Stimulated activated CD4-positive, alpha-beta T cell treated with anti-CD3 and anti-CD28 coated beads, Interleukin-4, amount 100 ng/mL, for 48 hours (primary cell): ENCODE measurements at places on chromosomes 4 and X.
A peak's percentile ranks its signal among the peaks of the same experiment; 100 is the strongest.

- no peak for DNase-seq
Measured at GRCh38 chrX:3124031-3124430, 82.8 kb downstream of the ARSF start.

DNA sequence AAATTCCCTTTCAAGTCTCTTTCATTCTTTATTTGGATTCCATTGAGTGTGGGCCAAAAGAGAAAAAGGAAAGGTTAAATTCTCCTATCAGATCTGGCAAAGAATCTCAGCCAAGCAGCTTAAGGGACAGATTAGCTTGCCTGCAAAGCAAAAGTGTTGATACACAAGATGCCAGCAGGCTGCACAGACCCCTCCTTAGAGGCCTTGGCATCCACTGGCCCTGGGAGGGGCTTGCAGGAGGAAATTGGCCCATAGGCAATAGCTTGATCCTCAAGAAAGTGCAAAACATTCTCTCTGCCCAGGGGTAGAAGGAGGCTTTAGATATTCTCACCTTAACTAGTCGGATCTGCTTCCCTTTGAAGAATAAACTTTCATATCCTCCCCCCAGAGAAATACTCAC, 300.4 kb upstream of the CPEB2 start:
- DNase-seq = no peak

DNA sequence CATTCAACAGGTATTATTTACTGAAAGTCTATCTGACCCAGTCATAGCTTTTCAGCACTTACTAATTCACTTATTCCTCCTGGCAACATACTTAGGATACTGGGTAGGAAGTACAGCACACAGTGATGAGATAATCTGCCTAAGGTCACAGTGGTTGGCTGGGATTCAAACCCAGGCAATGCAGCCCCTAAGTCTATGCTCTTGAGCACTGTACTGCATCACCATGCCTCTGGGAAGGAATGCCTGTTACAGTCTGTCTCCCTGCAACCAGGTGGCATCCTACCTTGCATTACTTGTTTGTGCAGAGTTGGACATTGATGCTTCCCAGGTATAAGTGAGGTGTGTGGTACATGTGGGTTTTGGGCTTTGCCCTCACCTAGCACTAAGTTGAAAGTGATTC, 21.5 kb upstream of the LRAT start:
- DNase-seq = no peak

GRCh38 chr4:176323511-176324160, 3.9 kb downstream of the SPCS3 start:
- no peak for DNase-seq

GRCh38 chr4:82373486-82373815, 340 bp downstream of the HNRNPD start:
- DNase-seq = peak; percentile 50

DNA sequence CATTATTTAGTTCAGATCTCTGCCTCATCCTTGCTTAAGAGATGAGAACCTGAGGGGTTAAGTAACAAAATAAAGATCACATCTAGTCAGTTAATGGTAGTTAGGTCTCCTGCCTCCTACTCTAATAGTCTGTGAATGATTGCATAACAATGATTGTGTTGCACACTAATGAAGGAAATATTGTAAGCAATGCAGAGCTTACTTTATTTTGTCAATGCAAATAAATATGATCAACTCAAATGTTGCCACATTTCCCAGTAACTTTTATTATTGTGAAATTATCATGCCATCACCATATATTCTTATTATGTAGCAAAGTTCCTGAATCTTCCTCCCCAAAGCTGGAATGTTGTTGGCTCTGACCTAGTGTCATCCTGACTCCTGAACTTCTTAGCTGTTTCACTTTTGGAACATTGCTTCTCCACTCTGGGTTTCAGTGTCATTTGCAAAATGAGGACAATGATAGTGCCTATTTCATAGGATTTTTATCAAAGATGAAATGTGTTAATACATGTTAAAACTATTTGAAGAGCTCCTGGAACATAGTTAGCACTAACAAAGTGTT, 17.0 kb upstream of the GABRA4 start:
- no peak for DNase-seq

GRCh38 chr4:149409555-149409962, 406.1 kb downstream of the IQCM start:
- no peak for DNase-seq

DNA sequence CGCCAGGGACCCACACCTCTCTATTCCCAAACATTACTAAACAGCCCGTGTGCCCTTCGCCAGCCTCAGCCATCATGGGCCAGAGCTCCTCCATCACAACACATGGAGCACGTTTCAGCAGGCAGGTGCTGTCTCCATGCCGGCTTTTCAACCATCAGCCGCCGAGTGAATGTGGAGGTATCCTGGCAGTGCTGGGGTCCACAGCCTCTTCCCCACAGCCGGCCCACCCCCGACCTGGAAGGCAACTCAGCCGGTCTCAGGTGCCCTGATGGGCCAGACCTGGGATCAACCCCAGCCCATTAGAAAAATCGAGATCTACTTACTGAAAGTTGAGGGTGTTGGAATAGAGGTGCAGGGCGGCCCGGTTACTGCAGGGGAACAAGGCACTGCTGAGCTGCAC, 3.1 kb downstream of the NAA10 start:
- no peak for DNase-seq

GRCh38 chr4:189237340-189237739, 703.3 kb upstream of the FRG1 start:
- DNase-seq = no peak

- no peak for DNase-seq
Measured at GRCh38 chr4:42397635-42398170, 415 bp downstream of the SHISA3 start.

GRCh38 chrX:20397587-20397986, 130.9 kb upstream of the RPS6KA3 start:
- no peak for DNase-seq

- DNase-seq = no peak
Measured at GRCh38 chrX:18348047-18348446, 6.4 kb downstream of the SCML2 start.

- no peak for DNase-seq
Measured at GRCh38 chr4:962231-963208, 10.8 kb downstream of the DGKQ start.

DNA sequence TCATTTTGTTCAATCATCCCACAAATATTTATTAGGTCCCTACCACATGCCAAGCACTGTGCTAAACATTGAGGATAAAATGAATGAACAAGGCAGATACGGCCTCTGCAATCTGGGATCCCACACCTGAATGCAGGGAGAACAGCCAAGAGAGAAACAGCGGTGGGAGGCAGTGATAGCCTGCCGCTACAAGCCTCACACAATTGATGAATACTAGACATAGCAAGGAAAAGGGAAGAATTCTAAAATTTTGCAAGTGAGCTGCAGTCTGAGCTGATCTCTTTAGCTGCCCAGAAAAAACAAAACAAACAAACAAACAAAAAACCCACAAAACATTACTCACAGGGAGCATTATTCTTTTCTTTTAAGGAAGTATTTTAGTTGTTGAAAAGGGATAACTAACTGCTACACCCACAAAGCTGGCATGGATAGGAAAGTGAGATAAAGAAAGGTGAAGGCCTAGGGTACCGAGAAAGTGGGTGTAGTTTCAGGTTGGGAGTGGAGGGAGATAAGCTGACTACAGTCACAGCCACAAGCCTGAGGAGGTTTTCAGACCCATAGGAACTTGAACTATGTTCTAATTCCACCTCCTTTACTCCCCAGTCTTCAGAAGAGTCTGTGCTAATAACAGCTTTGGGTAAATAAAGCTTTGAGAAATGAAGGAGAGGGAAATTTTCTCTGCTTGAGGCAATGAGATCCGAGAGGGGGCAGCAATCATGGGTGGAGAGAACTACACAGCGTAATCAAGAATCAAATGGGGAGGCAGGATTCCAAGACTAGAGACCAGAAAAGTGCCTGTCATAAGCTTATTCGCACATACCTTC, 85.4 kb downstream of the SH3RF1 start:
- DNase-seq = no peak

- DNase-seq = no peak
Measured at GRCh38 chr4:7805533-7806337, 133.9 kb downstream of the AFAP1 start.

DNA sequence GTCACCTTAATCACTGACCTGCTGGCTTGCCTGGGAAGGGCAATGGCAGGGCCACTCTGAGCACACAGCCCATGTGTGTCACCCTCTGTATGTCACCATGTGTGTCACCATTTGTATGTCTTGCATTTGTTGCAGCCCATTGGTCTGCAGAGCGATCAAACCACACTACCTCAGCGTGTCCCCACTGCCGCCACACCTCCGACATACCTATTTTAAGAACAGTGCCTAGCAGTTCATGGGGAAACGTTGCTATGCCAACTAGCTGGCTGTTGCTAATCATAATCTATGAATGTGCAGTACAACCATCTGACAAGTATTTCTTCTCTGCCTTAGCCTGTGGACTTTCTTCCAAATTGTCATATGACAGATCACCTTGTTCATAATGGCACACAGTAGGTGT, 8.0 kb upstream of the CRMP1 start:
- no peak for DNase-seq

DNA sequence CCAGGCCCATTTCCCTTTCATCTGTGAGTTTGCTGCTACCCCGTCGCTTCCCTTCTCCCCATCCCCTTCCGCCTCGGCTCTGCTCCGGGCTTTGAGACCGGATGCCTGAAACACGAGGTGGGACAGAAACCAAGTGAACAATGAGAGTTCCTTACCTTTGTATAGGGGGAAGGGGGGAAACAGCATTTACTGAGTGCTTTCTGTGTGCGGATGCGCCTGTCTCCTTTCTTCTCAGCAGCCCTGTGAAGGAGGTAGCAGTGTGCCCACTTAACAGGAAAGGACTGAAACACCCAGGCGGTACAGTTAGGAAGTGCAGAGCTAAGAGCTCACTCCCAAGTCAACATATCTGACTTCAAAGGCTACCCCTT, 43.2 kb upstream of the TMSB15B start:
- no peak for DNase-seq

DNA sequence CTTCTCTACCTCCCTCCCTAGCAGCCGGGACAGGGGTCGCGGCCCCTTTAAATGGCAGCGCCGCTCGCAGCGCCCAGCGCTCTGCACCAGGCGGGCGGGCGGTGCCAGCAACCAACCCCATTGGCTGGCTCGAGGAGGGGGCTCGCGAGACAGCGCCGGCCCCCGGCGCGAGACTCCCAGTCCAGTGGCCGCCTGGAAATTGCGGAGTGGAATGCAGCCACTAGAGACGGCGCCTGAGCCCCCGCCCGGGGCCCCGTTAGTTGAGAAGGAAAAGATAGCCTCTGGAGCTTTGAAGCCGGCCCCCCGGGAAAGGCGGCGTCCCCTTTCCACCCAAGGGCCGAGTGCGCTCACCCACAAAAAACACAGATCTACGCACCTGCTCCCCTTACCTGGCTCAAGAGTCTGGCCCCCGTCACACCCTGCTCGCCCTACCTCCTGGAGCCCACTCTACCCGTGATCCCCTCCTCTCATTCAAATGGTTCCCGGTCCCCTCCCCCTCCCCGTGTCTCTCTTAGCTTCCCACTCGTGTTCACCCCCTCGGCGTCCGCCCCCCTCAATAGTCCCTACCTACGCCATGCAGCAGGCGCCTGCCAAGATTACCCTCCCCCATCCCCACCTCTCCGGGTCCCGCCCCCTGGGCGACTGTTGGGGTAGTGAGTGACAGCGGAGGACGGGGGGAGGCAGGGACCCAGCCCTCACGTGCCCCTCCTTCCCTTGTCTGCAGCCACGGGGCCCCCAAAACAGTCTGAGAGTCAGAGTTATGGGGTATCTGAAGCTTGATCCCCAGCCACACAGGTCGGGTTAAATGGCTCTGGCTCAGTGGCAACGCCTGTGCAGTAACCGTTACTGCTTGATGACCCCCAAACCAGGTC, at the start of gene ZMYM3:
TSS of gene ZMYM3 (minus strand) at position 49 of the 872 bp plus-strand sequence. CDS start 885 bp downstream, outside the sequence.
- peak; percentile 70 for DNase-seq

DNA sequence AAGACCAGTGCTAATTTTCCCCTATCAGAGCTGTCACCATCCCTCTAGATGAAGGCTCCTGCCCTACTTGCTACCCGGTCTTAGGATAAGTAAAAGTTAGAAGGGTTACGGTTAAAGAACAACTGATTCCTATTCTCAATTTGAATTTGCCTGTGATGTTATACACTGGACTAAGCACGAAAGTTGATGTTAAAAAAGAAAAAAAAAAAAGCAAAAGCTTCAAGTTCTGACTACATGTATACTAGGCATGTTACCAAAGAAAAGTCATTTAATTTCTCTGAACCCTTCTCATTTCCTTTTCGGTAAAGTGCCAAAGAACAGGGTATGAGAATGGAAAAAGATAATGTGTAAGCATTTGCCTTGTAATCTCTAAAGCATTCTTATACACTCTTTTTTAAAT, 1.4 kb upstream of the PPID start:
- no peak for DNase-seq

DNA sequence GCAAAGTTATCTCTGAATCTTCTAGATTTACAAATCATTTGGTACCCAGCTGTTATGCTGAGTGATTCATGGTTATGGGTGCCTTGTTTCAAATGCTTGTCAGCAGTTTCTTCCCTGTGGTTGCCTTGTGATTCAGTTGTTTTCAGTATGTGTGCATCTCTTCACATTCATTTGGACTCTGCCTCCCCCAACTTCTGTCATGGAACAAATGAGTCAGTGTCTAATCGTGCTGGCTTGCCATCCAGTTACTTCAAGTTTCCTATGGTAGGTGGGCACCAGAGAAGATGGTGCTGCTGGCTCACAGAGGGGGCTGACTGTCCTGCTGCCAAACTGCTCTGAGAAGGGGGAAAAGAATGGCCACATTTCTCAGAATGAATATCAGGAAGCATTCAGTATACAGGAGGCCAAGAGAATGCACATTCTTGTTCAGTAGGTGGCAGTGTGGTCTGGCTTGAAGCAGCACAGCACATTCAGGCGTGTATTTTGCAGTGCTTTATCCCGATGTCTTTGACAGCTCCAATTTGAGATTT, 260.9 kb downstream of the GLUD2 start:
- peak; percentile 33 for DNase-seq

GRCh38 chrX:111435469-111435868, 23.5 kb upstream of the DCX start:
- no peak for DNase-seq

GRCh38 chrX:73563738-73564068, 706 bp downstream of the CHIC1 start:
- no peak for DNase-seq

- DNase-seq = no peak
Measured at GRCh38 chrX:19448077-19448476, 67.2 kb downstream of the MAP3K15 start.

- no peak for DNase-seq
Measured at GRCh38 chr4:27628609-27629008, 768.0 kb downstream of the STIM2 start.

DNA sequence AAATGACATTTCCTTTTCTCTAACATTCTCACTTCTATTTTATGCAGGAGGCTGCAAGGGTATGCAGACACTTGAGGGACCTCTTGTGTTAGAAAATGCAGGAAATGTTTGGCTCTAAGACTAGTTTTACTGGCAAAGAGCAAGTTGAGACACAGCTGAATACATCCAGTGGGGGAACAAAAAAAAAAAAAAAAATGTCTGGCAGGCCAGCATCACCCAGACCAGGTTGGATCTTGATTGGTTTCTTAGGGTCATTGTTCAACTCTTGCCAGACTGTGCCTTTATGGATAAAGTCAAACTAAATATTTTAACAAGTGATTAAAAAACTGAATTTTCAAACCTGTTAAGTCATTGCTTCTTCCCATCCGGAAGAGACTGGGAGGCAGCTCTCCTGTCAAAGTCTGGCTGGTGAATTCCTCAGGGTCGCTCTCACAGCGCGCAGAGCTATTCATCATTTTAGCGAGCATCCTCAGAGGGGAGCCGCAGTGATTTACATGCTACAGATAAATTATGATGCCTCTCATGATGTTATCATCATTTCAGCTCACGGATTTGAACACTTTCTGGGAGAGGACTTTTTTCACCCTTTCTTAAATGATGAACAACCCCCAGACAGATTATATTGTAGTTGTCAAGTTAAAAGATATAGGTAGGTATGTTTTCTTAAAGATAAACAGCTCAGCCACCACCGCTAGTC, 23.6 kb upstream of the PACRGL start:
- no peak for DNase-seq
